ENCODE measurements at places on chromosomes 4 and X. TPM values are rescaled to one million over a fixed set of nuclear protein-coding genes. Genes with fewer than 3 reads are reported as not detected.

JADE3 gene
- 2.2 TPM for total RNA-seq

DGKK gene
- not detected for total RNA-seq

BMPR1B gene
- total RNA-seq = not detected

SMIM20 gene
- 14.4 TPM for total RNA-seq

RHOXF1 gene
- total RNA-seq = not detected

PITX2 gene
- not detected for total RNA-seq

PRDM8 gene
- total RNA-seq = 21.9 TPM

EPGN gene
- 0.43 TPM for total RNA-seq

RNF128 gene
- total RNA-seq = not detected

GRK4 gene
- total RNA-seq = 3.6 TPM

Data from activated CD4-positive, alpha-beta memory T cell treated with anti-CD3 and anti-CD28 coated beads, Interleukin-2, amount 10 ng/mL, durations not matched to agents 7 days and 5 days (primary cell).